ENCODE measurements at places on chromosomes 5 and 9. TPM values are rescaled to one million over a fixed set of nuclear protein-coding genes. Genes with fewer than 3 reads are reported as not detected.

GRCh38 chr5:79471556-79471955 is 42.4 kb downstream of the HOMER1 start:
- no peak for DNase-seq

DNA sequence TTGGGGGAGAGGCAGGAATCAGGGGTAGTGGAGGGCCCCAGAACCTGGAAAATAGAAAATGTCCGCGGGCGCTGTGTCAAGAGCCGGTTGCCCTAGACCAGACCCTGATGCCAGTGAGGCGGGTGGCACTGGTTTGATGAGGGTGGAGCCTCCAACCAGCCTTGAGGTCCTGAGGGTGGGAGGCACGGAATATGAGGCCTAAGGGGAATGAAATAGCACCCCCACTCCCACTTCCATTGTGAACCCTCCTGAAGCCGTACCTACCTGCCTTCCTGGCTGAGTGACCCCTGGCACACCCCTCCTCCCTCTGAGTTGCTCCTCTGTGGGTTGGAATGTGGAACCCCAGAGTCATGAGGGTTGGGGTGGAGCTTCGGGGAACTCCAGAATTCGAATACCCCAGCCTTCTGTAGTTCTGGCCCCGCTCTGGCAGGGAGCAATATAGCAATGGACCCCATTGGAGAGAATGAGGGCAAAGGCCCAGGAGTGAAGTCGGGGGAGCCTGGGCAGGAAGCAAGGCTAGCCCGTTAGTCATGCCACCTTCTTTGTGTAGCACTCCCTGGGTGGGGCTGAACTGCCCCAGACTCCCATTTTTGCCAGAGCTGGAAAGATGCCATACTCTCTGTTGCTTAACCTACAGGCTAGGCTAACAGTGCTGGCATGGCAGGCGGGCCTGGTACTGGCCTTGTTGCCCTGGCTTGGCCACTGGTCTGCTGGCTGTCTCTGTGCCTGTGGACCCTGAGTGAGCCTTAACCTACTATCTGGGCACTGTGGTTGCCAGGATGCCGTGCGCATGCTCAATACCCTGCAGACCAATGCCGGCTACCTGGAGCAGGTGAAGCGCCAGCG is 1.0 kb downstream of the FPGS start:
- DNase-seq = no peak

- no peak for DNase-seq
These were observed 34.3 kb downstream of the PARP8 start for GRCh38 chr5:50700706-50701105.

DNA sequence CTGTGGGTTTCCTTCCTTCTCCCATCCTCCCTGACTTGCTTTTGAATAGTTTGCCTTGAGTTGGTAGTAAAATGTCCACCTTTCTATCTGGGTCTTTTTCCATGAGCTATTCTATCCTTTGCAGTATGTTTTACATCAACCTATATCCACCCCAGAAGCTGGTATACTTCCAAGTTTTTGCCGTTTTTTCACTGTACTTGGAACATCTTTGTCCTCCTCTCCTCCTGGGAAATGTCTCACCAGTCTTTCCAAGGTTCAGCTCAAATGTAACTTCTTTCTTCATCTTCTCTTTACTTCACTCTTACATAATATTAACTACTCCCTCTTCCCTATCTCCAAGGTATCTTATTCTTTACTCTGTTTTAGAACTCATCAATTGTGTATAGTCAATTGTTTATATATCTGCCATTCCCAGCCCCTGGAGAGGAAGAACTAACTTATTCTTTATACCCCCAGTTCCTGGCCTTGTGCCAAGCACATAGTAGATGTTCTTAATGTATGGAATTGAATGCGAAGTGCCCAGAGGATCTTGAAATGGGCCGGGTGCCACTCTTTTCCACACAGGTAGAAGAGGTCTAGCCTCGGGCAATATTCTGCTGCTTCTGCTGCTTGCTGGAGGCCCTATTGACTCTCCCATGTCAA is 34.9 kb upstream of the SLC1A3 start:
- no peak for DNase-seq

GRCh38 chr5:42516282-42517042 is 93.2 kb downstream of the GHR start:
- no peak for DNase-seq

DNA sequence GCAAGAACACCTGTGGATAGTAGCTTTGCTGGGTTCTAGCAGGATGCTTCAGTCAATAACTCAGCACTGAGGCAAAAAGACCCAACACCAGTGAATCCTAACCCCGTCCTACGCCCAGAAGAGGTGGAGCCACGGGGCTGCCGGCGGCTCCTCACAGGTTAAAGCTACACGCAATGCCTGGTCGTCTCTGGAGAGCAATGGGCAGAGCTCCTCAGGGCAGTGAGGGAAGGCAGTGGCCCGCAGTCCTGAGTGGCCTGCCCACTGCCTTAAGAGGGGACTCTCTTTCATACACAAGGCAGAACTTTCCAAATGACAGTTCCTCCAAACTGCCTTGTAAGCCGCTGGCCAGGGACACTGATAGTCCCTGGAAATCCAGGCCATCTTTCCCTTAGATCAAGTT is 244.2 kb upstream of the IRX2 start:
- DNase-seq = no peak

DNA sequence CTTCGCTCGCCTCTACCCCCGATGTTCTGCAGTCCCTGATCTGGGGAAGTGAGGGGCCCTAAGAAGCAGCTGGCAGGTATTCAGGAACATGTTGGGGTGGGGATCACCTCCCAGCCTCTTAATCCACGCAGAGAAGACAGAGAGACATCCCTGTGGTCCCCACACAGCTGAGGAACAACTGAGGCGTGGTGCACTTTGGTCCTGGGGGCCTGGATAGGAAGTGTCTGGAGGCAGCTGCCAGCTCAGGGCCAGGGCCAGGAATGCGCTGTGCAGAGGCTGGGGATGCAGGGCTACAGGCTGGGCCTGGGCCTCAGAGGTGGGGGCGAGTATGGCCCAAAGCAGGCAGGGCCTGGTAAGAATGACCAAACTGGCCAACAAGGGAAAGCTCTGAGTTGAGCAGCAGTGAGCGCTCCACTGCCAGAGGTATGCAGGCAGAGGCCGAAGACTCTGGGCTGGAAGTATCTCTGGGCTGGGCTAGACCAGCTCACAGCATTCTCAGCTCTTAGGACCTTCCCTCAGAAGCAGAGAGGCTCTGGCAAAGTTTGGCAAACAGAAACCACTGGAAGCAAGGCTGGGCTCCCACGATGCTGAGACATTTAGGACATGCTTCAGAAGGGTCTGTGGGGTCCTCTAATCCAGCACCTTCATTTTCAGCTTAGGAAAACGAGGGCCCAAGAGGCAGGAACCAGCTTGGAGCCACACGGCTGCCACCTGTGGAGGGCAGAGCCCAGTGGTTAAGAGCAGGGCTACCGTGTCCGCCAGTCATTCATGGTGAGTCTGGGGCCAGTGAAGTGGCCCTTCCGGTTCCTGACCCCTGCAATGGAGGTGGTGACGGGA is 174.4 kb downstream of the GAPVD1 start:
- DNase-seq = no peak

- DNase-seq = no peak
These were observed 43.6 kb downstream of the OSMR start for GRCh38 chr5:38889424-38889823.

DNA sequence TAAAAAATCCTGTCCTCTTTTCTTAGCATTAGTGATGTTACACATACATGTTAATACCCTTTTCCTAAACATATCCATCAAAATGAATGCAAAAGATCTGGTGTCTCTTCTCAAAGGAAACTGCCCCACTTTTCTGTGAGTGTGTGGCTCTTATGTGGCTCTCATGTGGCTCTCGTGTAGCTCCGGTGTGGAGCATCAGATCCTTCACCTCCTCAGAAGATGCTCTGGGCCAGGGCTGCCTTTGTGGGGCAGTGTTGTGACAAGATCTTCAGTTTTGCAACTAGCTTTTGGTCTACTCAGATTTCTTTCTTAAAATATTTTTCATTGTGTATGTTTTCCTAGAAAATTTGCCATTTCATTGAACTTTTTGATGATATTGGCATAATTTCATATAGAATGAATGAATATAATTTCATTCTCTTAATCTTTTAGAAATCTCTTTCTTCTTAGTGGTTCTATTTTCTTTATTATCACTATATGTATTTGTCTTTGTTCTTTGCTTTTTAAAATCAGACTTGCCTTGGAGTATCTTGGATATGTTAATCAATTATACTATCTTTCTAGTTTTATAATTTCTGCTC is 19.4 kb downstream of the GARNL3 start:
- DNase-seq = no peak

GRCh38 chr5:178182158-178182876 is 4.9 kb downstream of the GMCL2 start:
- DNase-seq = no peak

GRCh38 chr9:94861589-94862272 is 135.2 kb downstream of the AOPEP start:
- DNase-seq = no peak

DNA sequence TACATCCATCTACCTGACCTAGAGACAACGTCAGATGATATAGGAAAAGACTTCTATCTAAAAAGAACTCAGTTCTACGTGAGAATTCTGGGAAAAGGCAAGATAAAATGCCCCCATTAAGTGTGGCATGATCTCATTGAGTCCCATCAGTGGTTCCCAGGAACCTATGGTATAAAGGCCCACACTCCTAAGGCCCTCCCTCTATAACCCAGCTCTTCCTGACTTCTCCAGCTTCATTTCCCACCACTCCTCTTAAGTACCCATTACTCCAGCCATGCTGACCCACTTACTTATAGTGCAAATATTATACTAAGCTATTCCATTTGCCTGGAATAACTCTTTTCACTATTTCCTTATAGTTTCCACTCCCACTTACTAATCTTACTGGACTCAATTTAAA is 95.4 kb upstream of the NR5A1 start:
- no peak for DNase-seq

DNA sequence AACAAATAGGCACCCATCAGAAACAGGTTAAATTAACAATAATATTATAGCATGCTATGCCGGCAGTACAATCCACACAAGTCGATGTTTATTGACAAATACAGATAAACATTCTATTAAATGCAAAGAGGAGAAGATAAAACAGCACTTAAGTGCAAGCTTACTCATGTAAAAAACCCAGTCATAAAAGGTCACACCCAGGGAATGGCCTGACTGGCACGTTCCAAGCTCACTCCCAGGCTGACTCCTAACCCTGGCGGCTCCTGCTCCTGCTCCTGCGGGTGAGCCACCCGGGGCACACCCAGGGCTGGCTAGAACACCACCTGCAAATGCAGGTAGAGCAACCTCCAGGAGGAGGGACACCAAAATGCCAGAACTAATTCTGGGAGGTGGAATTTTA is 66.9 kb downstream of the SEMA4D start:
- no peak for DNase-seq

- DNase-seq = no peak
These were observed 570.0 kb upstream of the ZNF608 start for GRCh38 chr5:125316391-125316790.

GRCh38 chr5:110362261-110362660 is 364.2 kb downstream of the TMEM232 start:
- no peak for DNase-seq

- no peak for DNase-seq
These were observed 19.1 kb upstream of the LMNB1 start for GRCh38 chr5:126757713-126758357.

GRCh38 chr9:116298249-116298648 is 144.7 kb downstream of the PAPPA start:
- no peak for DNase-seq

GRCh38 chr9:75112789-75113188 is 24.5 kb downstream of the OSTF1 start:
- DNase-seq = no peak

GRCh38 chr9:88571419-88571818 is 36.4 kb downstream of the NXNL2 start:
- no peak for DNase-seq

DNA sequence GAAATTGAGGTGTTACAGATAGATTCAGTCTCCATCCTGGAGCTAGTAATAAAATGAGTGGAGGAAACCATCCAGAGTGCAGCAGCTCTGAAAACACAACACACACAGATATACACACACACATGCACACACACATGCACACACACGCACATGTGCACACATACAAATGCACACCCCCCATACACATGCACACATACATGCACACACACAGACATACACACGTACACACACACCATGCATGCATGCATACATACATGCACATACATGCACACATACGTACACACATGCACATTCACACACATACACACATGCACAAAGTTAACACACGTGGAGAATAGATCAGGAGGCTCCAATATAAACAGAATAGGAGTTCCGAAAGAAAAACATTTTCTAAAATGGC is 21.0 kb upstream of the OBP2B start:
- no peak for DNase-seq

GRCh38 chr5:149212198-149212951 is 59.3 kb upstream of the AFAP1L1 start:
- DNase-seq = no peak

DNA sequence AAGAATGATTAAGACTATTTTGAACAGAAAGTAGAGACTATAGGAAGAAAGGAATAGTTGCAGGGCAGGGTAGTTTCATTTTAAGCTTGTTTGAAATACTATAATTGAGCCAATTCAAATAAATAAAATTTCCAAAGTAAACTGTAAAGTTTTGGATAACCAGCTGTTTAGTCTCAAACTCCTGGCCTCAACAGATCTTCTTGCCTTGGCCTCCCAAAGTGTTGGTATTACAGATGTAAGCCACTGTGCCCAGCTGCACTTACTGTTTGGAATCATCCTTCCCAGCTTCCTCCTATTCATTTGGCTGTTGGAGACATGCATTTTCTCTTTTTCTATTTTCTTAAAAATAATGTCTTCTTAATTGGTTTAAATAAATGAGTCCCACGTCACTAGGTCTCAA is 231.0 kb downstream of the NNT start:
- no peak for DNase-seq

DNA sequence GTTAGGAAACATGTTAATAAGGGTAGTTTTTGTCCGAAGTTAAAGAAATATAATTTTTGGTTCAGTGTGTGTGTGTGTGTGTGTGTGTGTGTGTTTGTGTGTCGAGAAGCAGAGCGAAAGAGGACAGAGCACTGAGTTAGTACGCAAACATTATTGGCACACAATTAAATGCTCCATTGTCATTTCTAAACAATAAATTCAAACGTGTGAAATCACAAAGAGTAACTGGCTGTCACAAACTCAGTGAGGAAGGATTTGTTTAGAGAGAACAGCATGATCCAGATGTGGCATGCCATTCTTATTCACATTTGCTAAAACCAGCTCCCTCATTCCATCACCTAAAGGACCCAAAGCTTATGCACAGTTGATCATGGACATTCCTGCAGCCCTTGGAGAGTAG is 970.8 kb downstream of the DTWD2 start:
- DNase-seq = no peak

The ACSL6 gene
- total RNA-seq = 3.1 TPM

The TAF11L5 gene
- total RNA-seq = not detected

The CLIC3 gene
- 3.6 TPM for total RNA-seq

The KIAA1958 gene
- total RNA-seq = 5.7 TPM

The PCDHB14 gene
- total RNA-seq = 4.0 TPM

The ATP6V1G1 gene
- 64.6 TPM for total RNA-seq

The NR2F1 gene
- 1.3 TPM for total RNA-seq

The CORO2A gene
- total RNA-seq = 0.16 TPM

The CCDC192 gene
- not detected for total RNA-seq

The ITGA2 gene
- total RNA-seq = 0.64 TPM

The IRGM gene
- total RNA-seq = not detected

Data from heart right ventricle (tissue), 16 donors.